ENCODE measurements at places on chromosomes 1 and 21. TPM values are rescaled to one million over a fixed set of nuclear protein-coding genes. Genes with fewer than 3 reads are reported as not detected.
A peak's percentile ranks its signal among the peaks of the same experiment; 100 is the strongest.

The GIPC2 gene
- 1.5 TPM for total RNA-seq

DNA sequence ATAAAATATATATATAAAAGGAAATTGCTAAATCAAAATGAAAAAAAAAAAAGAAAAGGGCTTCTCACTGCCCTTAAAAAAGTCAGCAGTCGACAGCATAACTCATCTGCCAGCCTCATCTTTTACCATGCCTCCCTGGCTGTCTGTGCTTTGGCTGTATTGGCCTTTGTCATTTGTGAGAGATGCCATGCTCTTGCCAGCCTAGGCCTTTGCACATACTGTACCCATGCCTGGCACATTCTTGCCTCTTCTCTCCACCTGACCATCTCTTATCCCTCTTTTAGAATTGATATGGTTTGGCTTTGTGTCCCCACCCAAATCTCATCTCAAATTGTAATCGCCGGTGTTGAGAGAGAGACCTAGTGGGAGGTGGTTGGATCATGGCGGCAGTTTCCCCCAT is 37.1 kb downstream of the DIRAS3 start:
- no peaks in the 10 kb centered on the region for H3K27me3 ChIP-seq
- H3K27ac ChIP-seq, result no peak overlapping the region
- no peaks in the 10 kb centered on the region for H3K36me3 ChIP-seq
- no peaks in the 10 kb centered on the region for H3K4me1 ChIP-seq
- DNase-seq, result no peak

- no peaks in the 10 kb centered on the region for H3K36me3 ChIP-seq
- H3K27me3 ChIP-seq, result no peaks in the 10 kb centered on the region
- no peak overlapping the region for H3K4me3 ChIP-seq
- no peaks in the 10 kb centered on the region for H3K4me1 ChIP-seq
Observed at GRCh38 chr1:181260271-181260670, 171.8 kb downstream of the IER5 start.

DNA sequence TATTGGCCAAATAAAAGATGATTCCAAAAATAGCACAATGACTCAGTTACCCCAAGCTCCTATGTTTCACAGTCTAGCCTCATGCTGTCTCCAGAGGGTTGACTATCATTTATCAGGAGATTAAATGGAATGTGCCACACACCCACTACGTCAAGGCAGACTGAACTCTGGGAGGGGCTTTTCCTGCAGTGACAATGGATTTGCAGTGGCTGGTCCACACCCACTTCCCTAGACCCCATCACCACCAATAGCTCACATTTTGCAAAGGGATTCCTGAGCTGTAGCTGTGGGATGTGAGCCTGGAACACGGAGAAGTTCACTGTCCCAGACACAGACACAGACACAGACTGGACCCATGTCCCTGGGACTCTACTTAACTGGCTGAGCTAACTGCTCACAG is 77.1 kb downstream of the HLCS start:
- no peaks in the 10 kb centered on the region for H3K36me3 ChIP-seq
- no peak for DNase-seq
- no peaks in the 10 kb centered on the region for H3K27me3 ChIP-seq
- H3K4me1 ChIP-seq, result peaks cover 8% of the 10 kb centered on the region
- H3K27ac ChIP-seq, result peak overlapping the region; percentile 14
- no peak overlapping the region for H3K4me3 ChIP-seq

The TAS1R1 gene
- total RNA-seq, result not detected

The DDR2 gene
- total RNA-seq, result 9.8 TPM

The FALEC gene
- not detected for total RNA-seq

- H3K36me3 ChIP-seq, result no peaks in the 10 kb centered on the region
- peak overlapping the region; percentile 40 for H3K27ac ChIP-seq
- DNase-seq, result no peak
- no peaks in the 10 kb centered on the region for H3K27me3 ChIP-seq
Observed at GRCh38 chr1:183058851-183059502, 35.8 kb downstream of the LAMC1 start.

The SV2A gene
- 0.56 TPM for total RNA-seq

The FNDC10 gene
- 0.94 TPM for total RNA-seq

- H3K36me3 ChIP-seq, result no peaks in the 10 kb centered on the region
- H3K4me3 ChIP-seq, result no peak overlapping the region
- H3K27ac ChIP-seq, result no peak overlapping the region
- DNase-seq, result no peak
- H3K4me1 ChIP-seq, result no peaks in the 10 kb centered on the region
Observed at GRCh38 chr1:1900883-1901640, 10.2 kb upstream of the GNB1 start.

The RORC gene
- 251 TPM for total RNA-seq

DNA sequence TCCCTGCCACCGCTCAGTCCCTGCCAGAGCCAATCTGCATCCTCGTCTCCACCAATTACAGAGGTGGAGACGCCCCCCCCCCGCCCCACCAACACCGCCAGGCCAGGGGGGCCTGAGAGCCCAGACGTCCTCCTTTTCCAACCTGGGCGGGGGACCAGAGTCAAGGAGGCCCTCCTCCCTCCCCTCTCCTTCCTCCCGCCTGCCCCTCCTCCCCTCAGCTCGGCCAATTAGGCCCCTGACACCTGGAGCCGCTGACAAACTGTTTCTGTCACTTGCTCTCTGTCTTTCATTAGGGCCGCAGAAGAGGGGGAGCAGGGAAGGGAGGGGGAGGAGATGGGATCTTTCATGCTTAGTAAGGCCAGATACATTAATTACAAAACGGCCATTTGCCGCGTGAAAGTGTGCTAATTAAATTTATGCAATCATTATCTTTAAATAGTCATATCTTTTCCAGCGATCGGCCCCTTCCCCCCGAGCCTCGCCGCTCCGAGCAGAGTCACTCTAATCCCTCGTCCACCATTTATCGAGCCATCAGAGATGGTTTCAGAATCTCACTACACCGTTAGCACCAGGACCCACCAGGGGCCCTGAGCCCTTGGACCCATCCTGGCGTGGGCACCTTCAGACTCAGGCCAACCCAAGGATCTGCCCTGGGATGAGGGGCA is 94.7 kb downstream of the PAX7 start:
- H3K4me3 ChIP-seq, result no peak overlapping the region
- no peaks in the 10 kb centered on the region for H3K36me3 ChIP-seq
- no peaks in the 10 kb centered on the region for H3K4me1 ChIP-seq
- peaks cover 15% of the 10 kb centered on the region for H3K27me3 ChIP-seq

GRCh38 chr1:33634143-33634542 is 161.7 kb downstream of the ZSCAN20 start:
- no peaks in the 10 kb centered on the region for H3K27me3 ChIP-seq
- no peak overlapping the region for H3K4me3 ChIP-seq
- no peaks in the 10 kb centered on the region for H3K4me1 ChIP-seq
- H3K36me3 ChIP-seq, result no peaks in the 10 kb centered on the region
- DNase-seq, result no peak

The CNR2 gene
- not detected for total RNA-seq

GRCh38 chr1:160376525-160377131 is 9.8 kb downstream of the NHLH1 start:
- no peaks in the 10 kb centered on the region for H3K4me1 ChIP-seq
- H3K27me3 ChIP-seq, result no peaks in the 10 kb centered on the region
- H3K36me3 ChIP-seq, result no peaks in the 10 kb centered on the region
- no peak overlapping the region for H3K27ac ChIP-seq

The HSD3B1 gene
- not detected for total RNA-seq

DNA sequence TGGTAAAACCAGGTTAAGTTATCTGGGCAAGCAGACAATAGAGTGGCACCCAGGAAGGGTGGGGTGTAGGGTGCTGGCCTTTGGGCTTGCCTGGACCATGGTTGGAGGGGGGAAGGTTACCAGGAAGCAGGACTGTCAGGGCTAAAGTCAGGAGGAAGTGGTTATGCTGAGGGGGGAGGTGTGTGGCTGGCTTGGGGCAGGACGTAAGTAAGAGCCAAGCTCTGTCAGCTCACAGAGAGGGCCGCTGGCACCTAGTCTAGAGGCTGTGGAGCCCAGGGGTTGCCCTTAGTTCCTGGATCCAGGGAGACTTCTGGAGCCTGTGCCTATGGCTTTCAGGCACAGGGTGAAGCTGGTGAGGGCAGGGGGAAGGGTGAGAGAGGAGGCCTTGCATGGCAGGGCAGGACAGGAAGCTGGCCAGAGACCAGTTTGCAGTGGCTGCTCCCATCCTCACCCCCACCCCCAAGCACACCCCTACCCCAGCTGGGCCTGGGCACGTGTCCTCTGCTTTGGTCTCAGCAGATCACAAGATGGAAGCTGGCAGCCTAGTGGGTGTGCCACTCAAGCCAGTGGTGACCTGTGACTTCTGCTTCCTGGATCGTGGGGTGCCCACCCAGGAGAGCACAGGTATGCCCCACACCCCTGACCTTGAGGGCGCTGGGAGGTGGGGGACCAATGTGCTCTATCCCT is 20.5 kb upstream of the SMYD3 start:
- H3K4me3 ChIP-seq, result no peak overlapping the region
- H3K36me3 ChIP-seq, result no peaks in the 10 kb centered on the region
- no peaks in the 10 kb centered on the region for H3K27me3 ChIP-seq
- H3K4me1 ChIP-seq, result no peaks in the 10 kb centered on the region
- no peak overlapping the region for H3K27ac ChIP-seq

DNA sequence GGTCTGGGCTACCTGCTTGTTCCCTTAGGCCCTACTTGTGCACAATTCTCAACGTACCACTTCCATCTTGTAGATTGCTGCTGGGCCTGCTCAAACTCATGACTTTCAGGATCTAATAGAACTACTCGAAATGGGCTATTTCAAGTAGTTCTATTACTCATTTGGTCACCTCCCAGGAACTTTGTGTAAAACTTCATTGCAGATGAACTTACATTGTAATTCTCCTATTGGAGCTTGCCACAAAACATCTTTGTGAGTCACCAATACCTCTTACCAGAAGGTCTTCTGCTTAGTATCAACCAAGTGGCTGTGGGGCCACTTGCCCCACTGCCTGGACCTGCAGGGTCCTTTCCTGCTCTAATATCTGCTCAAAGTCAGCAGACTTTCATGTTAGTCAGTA is 10.7 kb upstream of the MYOCOS start:
- no peaks in the 10 kb centered on the region for H3K36me3 ChIP-seq
- no peak overlapping the region for H3K4me3 ChIP-seq
- no peaks in the 10 kb centered on the region for H3K27me3 ChIP-seq
- no peak overlapping the region for H3K27ac ChIP-seq

The DPM3 gene
- total RNA-seq, result 55.6 TPM

DNA sequence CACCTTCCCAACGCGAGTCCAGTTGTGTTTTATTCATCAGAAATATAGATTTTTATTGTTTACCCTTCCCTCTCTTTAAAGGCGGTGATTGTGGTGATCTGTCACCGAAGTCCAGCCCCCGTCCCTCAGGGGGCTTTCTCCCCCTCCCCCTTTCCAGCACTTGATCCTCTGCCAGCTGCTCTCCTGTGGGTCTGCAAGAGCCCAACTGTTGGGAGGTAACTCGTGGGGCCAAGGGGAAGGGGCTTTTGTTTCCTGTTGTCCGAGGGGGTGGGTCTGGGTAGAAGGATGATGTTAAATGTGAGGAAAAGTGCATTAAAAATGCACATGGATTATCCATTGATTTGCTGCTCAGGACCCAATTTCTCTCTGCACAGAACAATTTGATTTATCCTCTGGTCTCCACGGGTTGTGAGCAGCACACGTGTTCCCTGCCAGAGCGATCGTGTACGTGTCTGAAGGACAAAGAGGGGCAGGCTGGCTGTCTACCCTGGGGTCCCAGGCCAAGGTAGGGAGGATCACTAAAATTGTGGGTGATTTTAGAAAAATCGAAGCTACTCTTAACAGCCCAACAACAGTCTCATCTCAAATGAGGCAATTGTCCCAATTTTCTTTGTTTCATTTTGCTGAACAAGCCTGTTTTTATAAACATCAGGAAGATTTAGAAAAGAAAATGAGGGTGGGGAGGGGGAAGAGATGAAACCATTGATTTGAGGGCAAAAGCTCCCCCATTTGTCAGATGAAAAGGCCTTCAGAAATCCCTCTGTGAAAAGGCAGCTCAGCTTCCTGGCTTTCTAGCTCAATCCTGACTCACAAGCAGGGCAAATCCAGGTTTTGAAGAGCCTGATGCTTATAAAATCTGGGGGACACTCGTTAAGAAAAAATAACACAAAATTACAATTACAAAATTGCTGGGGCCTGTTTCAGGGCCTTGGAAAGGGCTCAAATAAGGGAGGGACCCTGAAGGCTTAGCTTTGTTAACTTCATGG is 176.2 kb downstream of the RHOU start:
- no peaks in the 10 kb centered on the region for H3K36me3 ChIP-seq
- no peak overlapping the region for H3K27ac ChIP-seq
- H3K4me1 ChIP-seq, result no peaks in the 10 kb centered on the region
- H3K27me3 ChIP-seq, result no peaks in the 10 kb centered on the region
- no peak overlapping the region for H3K4me3 ChIP-seq
- DNase-seq, result no peak

The MPZ gene
- total RNA-seq, result 2.6 TPM

DNA sequence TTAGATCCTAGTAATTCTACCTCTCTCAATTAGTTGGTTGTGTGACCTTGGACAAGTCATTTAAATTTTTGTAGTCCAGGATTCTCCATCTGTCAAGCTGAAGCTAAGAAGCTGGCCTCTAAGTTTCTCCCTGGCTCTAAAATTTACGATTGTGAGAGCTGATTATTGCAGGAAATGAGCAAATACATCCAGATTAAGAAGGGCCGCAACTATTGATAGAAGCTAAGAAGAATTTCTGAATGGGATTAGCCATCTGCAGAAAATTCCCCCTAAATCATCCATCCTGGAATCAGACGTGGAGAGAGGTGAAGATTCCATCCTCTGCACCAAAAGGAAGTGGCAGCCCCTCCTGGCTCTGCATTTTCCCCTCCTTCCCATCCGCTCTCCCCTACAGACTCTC is 55.0 kb downstream of the HIVEP3 start:
- no peak for DNase-seq
- H3K4me3 ChIP-seq, result no peak overlapping the region
- H3K36me3 ChIP-seq, result no peaks in the 10 kb centered on the region
- no peaks in the 10 kb centered on the region for H3K27me3 ChIP-seq
- H3K4me1 ChIP-seq, result peaks cover 14% of the 10 kb centered on the region

DNA sequence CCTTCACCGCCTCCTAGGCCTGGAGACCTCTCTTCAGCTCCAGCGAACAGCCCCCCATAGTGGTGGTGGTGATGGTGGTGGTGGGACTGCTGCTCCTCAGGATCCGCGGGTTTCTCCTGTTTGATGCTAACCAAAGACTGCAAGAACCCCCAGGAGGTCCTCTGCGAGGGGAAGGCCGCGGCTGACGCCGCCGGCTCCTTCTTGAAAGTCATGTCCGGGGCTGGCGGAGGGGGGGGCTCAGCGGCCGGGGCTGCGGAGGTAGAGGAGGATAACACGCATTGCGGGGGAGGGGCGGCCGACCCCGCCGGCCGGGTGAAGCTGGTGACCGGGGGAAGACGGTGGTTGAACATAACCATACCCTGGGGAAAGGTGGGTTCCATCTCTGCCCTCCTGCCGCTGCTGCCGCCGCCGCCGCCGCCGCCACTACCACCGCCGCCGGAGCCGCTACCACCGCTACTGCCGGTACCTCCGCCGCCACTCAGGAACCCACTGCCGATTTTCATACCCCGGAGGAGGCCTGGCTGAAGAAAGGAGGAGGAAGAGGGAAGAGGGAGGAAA is 554 bp downstream of the ZNF281 start:
- H3K27me3 ChIP-seq, result no peaks in the 10 kb centered on the region
- peak overlapping the region; percentile 96 for H3K27ac ChIP-seq
- H3K4me3 ChIP-seq, result peak overlapping the region; percentile 94
- peaks cover 46% of the 10 kb centered on the region for H3K4me1 ChIP-seq

All from gastrocnemius medialis (tissue), 4 donors.